ENCODE measurements at places on chromosomes 3 and 15.

DNA sequence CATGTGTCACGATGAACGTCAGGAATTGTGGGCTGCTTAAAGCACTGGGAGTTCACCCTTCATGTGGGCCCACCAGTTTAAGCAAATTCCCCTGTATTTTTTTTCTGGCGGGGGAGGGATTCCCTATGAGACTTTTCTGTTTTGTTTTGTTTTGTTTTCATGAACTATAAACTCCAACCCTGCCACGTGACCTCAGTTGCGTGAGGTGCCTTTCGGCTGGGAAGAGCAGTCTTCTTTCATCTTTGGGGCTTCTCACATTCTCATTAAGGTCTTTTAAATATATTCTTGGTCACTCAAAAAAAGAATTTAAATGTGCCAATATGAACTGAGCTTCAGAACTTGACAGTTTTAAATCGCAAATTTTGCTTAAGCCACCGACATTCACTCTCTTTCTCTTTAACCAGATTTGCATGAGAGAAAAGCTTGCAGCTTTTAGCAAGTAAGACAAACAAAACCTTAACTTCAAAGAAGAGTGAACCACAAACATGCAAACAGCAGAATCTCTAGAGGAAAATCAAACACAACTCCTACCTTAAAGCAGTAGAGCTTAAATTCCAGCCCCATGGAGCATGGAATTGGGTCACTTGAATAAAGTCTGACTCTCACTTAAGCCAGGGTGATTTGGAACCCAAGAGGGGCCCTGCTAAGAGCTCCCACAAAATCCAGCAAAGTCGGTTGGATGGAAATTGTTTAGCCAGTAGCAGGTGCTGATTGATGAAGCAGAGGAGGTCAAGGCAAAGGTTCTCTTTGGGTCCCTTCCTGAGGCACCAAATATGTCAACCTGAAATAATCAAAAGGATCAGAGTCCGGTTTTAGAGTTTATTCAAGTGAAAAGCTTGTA is 699.8 kb upstream of the GBE1 start:
- DNase-seq = no peak

GRCh38 chr3:143825513-143825912 is 22.8 kb downstream of the SLC9A9 start:
- DNase-seq = no peak

GRCh38 chr15:65312400-65312916 is 8.0 kb downstream of the RNU5B-1 start:
- DNase-seq = no peak

DNA sequence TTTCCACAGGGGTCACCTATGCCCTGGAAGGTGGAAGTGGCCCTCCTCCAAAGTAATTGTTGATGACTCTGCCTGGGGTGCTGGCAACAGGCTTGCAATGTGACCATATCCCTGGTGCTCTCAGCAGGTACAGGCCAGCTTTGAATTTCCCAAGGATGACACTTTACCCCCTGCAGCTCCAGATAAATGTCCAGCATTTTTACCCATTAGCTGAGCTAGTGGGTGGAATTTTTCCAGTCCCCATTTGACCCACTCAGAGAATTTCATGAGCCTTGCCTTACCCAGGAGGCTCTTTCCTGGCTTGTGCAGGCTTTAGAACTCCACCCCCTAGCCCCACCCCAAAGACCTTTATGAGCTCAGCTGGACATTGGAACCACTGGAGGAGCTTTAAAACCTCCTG is 77.6 kb downstream of the ST8SIA2 start:
- no peak for DNase-seq

GRCh38 chr3:101695779-101696372 is 9.4 kb upstream of the RPL24 start:
- DNase-seq = no peak

- DNase-seq = no peak
Observed at GRCh38 chr15:91634179-91634578, 219.3 kb upstream of the SLCO3A1 start.

DNA sequence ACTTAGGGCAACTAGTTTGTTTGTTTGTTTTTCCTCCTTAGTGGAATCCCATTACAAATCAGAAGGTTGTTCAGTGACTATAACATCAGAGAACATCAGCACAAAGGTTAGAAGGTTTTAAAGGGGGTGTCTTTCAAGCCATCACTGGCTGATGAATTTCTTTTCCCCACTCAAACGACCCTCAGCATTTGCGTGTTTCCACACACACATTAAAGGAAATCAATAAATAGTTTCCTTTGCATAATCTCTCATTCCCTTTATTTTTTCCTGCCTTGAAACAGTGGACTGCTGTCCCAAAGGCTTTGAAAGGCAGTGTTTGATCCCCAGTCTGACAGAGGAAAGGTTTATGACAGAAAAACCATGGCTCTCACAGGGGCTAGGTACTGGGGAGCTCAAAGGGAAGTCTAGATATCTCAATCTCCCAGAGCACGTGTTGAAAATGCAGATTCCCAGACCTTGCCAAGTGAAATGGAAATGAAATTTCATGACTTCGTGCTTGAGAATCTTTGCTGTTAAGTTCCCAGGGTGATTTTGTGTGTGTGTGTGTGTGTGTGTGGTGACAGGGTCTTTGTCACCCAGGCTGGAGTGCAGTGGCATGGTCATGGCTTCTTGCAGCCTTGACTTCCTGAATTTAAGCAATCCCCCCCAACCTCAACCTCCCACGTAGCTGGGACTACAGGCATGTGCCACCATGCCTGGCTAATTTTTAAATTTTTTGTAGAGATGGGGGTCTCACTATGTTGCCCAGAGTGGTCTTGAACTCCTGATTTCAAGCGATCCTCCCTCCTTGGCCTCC is 2.2 kb upstream of the INTS14 start:
- DNase-seq = no peak

GRCh38 chr3:21041621-21042020 is 709.4 kb downstream of the ZNF385D start:
- no peak for DNase-seq

GRCh38 chr3:3101660-3102458 is 8.3 kb downstream of the IL5RA start:
- DNase-seq = no peak
